ENCODE measurements at places on chromosomes 6 and 20.

- no peak for DNase-seq
Measured at GRCh38 chr20:63733579-63734081, 2.8 kb upstream of the LIME1 start.

- DNase-seq, result peak; percentile 46
Measured at GRCh38 chr20:6765469-6766058, 1.9 kb upstream of the BMP2 start.

DNA sequence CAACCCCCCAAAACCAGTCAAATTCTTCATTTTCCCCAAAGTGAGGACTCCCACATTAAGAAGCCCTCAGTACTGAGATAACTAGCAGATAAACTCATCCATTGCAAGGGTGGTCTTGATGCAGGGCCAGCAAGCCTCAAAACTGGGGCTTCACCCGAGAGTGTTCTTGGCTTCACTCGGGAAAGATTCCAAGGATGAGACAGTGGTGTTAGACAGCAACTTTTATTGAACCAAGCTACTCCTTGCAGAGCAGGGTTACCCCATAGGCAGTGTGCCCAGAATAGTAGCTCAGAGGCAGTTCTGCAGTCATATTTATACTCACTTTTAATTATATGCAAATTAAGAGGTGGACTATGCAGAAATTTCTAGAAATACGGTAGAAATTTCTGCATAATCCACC, 15.8 kb upstream of the HLA-DQA1 start:
- DNase-seq, result no peak

DNA sequence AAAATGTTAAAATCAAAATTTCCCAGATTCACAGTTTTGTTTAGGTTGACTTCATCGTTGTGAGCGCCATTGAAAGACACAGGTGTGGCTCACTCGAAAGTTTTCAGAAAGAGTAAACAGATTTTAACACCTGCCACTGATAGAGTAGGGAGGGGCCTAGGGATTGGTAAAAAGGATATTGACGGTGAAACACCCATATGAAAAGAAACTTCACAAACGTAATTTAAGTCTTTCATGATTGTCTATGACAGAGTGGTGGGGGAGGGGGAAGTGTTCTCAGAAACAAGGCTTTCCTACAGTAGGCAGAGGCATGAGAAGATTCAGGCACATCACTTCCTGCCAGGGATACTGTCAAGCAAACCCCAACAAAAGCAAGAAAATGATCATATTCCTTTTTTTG, 101.4 kb downstream of the PERP start:
- no peak for DNase-seq

DNA sequence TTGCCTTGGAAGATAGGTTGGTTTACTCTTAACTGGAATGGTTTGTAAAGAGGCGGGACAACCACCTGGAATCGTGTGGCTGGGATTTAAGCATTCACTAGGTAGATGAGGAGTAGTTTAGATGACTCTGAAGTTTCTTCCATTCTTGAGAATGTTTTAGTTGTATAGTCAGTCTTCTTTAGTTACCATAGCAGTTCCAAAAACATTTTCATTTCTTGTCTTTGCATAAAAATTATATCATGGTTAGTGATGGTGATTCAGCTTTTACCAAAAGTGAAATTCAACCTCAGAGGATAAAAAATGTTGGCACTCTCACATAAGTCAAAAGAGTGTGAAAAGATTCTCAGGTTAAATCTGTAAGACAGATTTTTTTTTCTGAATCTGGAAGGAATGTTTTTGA, 70.3 kb downstream of the SMAP1 start:
- no peak for DNase-seq

- no peak for DNase-seq
Measured at GRCh38 chr6:96621983-96622382, 59.1 kb downstream of the FHL5 start.

GRCh38 chr6:135306740-135307420, 125.8 kb downstream of the MYB start:
- no peak for DNase-seq

- no peak for DNase-seq
Measured at GRCh38 chr6:101531538-101531937, 138.0 kb downstream of the GRIK2 start.

Measured in neural progenitor cell (in vitro differentiated cells).